Fibroblast of villous mesenchyme (primary cell): ENCODE measurements at places on chromosomes 3 and 15.

- DNase-seq, result no peak
Measured at GRCh38 chr3:124916837-124917409, 17.6 kb downstream of the MUC13 start.

DNA sequence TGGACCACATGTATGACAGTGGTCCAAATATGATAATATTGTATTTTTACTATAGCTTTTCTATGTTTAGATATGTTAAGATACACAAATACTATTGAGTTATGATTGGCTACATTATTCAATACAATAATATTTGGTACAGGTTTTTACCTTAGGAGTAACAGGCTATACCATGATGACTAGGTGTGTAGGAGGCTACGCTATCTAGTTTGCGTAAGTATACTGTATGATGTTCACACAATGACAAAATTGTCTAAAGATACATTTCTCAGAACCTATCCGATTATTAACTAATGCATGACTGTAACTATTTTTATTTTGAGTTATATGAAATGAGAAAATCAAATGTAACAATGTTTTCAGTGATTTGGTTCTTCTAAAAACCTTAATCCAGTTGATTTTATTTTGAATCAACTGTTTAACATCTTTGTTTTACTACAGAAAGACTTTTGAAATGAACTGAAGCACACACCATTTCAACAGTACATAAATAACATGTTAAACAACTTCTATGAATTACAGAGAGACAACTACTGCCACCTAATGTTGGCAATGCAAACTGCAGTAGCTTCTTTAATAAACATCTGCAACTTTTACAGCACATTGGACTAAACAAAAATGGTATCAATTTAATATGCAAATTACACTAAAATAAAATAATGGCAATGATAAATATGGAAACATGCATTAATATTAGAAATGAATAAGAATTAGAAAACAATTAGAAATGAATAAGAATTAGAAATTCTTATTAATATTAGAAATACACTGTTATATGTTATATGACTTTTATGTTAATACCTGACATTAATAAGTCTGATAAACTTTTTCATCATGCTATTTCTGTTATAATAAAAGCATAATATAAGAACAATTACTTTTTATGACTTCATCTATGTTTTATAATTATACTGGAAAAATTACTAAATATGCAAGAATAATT lies 255.7 kb downstream of the MBNL1 start:
- DNase-seq, result peak; percentile 69

DNA sequence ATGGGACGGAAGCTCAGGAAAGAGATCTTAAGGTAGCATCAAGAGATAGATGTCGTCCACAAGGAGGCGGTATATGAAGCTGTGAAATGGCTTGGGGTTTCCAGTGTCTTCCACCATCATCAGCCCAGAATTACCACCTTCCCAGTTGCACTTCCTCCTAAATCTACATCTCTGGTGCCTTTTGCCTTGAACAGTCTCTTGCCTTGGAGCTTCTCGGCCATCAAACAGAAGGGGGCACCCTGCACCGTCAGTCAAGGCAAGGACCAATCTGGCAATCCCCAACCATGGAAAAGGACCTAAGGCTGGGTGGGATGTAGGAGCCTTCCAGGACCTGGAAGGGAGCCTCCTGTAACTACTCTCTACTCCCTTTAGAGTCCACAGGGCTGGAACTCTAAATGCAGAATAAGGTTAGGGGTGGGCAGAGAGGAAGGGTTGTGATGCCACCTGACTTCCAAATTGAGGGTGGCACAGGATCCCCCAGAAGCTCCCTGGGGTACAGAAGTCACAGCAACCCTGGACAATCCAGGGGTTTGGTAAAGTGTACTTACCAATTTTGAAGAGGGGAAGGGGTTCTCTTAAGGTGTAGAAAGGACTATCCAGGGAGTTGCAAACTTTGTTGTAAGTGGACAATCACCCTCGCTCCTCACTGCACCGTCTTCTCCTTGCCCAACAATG lies 1.0 kb upstream of the RYR3 start:
- no peak for DNase-seq

- peak; percentile 53 for DNase-seq
Measured at GRCh38 chr3:176872771-176873209, 324.5 kb downstream of the TBL1XR1 start.

- no peak for DNase-seq
Measured at GRCh38 chr3:14691719-14692118, 16.8 kb downstream of the C3orf20 start.

DNA sequence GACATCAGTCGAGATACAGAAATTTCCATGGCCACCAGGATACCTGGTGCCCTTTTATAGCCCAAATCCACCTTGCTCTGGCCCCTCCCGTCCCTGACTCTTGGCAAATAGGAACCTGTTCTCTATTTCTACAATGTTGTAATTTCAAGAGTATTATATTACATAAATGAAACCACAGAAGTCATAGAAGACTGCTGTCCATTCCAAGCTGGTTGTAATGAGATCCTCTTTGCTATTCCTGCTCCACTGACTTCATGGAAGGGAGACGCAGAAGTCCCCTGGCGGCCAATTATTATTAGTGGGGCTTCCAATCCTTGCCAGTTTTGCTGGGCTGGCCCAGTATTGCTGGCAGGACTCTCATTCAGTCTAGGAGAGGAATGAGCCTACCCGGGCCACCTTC lies 26.6 kb downstream of the DCP1A start:
- no peak for DNase-seq

DNA sequence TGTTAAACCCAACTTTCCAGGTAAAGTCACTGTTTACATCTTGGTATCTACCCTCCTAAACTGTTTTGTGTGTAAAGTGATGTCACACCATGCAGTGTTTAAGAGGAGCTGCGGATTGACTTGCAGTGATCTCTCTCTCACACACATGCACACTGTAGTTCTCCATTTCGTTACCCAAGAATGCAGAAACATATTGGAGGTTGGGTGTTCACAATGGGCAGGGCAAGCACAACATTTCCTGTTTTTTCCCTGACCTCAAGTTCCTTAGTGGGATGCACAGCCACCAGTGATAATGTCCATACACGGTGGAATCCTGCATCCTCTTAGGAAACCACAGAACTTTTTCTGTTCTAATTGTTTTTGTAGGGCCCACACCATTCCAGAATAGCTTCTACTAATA lies 85.3 kb upstream of the CFAP20DC start:
- no peak for DNase-seq

DNA sequence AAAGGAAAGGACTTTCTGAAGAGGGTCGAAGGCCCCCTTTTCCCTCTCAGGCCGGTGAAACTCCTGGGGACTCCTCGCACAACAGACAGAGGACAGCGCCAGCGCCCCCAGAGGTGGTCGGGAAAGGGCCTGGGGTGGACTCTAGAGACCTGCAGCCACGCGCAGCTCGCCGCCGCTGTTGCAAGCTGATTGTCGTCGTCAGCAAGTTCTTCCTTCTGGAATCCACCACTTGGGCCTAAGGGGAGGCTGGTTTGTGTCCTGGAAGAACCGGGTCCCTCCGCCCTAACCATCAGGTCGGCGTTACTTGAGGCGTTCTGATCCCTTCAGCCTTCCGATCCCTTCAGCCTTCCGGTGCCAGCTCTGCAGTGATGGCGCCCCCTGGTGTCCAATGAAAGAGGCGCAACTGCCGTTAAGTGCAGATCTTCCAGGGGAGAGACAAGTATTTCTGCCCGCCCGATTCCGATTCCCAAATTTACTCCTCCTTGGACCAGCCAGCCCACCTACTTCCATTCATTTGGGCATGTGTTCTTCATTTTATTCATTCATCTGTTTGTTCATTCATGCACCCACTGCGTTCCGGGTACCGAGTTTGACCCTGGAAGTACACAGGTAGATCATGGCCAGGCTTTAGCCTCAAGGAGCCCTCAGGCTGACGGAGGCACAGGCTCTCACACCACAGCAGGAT lies 77.2 kb upstream of the SLC6A11 start:
- DNase-seq, result peak; percentile 69

GRCh38 chr15:90064911-90065681 lies 37.2 kb downstream of the IDH2 start:
- no peak for DNase-seq

- DNase-seq, result no peak
Measured at GRCh38 chr15:90531147-90531546, 1.4 kb downstream of the CRTC3 start.

- DNase-seq, result no peak
Measured at GRCh38 chr3:149965278-149965677, 5.4 kb downstream of the PFN2 start.

- peak; percentile 75 for DNase-seq
Measured at GRCh38 chr15:63506537-63507035, 2.2 kb downstream of the USP3 start.

DNA sequence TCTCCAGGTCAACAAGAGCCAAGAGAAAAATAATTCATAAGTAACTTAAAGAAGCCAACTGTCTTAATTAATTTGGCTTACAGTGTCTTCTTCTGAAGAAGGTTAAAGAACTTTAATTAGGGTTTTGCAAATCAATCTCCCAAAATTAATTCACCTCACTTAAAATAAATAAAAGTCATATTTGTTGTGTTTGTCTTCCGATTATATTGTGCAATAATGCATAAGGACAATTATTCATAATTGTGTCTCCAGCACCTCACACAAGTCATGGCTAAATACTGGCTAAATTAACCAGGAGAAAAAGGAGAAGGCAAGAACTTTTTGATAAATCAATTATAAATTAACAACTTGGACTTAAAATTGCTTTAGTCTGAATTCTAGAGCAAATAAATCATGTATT lies 899.0 kb upstream of the NR2F2 start:
- DNase-seq, result no peak
